ENCODE measurements at places on chromosomes 5 and 9.

DNA sequence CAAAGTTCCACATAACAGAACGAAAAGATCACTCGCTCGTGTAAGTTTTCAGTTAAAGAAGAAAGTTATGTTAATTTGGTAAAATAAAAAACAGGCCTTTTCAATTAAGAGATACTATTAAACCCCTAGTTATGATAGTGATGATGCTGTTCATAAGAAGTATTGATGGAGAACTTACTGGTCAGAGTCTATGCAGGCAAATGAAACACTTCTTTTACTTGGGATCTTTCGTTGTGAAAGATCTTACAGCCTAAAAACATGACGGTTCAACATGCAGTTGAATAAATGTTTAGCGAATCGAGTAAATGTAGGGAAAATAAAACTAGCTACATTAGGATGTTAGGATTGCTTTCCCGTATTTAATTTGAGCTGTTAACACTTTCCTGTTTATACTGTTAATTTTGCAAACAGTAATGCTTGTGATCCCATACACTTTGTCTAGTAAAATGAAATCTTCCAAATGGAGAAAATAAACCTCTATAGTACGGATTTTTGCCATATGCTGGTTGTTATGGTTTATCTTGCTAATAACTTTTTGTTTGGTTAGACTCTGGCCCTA, 2.0 kb downstream of the RHOBTB3 start:
- no peak overlapping the region for H3K4me3 ChIP-seq
- peaks cover 2% of the 10 kb centered on the region for H3K36me3 ChIP-seq
- DNase-seq: no peak
- peaks cover 60% of the 10 kb centered on the region for H3K4me1 ChIP-seq
- no peak overlapping the region for H3K27ac ChIP-seq

DNA sequence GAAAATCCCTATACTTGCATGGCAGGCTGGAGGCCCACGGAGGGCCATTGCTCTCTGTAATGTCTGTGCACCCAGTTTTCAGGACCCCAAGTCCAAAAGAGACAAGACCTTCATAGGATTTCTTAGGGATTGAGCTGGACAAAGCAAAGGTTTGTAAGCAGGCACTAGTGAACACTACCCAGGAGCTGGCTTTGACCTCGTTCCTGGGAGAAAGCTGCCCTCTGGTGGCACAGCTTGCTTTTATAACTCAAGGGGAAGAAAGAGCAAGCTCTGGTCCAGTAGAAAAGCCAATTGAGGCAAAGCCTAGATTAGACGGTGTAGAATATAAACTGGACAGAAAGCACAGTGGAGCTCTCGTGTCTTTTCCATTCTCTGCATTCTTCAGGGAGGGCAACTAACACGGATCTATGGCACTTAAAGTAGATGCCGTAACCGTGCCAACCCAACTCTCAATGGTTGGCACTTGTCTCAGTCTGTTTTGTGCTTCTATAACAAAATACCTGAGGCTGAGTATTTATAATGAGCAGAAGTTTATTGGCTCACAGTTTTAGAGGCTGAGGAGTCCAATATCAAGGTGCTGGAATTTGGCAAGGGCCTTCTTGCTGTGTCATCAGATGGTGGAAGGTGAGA, 7.9 kb downstream of the GABRP start:
- no peak overlapping the region for H3K4me3 ChIP-seq
- no peaks in the 10 kb centered on the region for H3K36me3 ChIP-seq
- peaks cover 2% of the 10 kb centered on the region for H3K27me3 ChIP-seq
- no peak overlapping the region for H3K27ac ChIP-seq
- peak; percentile 27 for DNase-seq

GRCh38 chr5:139413153-139413552, 9.3 kb upstream of the SPATA24 start:
- no peak for DNase-seq
- H3K27ac ChIP-seq: no peak overlapping the region
- H3K4me1 ChIP-seq: peaks cover 36% of the 10 kb centered on the region
- no peak overlapping the region for H3K4me3 ChIP-seq
- no peaks in the 10 kb centered on the region for H3K36me3 ChIP-seq
- no peaks in the 10 kb centered on the region for H3K27me3 ChIP-seq

DNA sequence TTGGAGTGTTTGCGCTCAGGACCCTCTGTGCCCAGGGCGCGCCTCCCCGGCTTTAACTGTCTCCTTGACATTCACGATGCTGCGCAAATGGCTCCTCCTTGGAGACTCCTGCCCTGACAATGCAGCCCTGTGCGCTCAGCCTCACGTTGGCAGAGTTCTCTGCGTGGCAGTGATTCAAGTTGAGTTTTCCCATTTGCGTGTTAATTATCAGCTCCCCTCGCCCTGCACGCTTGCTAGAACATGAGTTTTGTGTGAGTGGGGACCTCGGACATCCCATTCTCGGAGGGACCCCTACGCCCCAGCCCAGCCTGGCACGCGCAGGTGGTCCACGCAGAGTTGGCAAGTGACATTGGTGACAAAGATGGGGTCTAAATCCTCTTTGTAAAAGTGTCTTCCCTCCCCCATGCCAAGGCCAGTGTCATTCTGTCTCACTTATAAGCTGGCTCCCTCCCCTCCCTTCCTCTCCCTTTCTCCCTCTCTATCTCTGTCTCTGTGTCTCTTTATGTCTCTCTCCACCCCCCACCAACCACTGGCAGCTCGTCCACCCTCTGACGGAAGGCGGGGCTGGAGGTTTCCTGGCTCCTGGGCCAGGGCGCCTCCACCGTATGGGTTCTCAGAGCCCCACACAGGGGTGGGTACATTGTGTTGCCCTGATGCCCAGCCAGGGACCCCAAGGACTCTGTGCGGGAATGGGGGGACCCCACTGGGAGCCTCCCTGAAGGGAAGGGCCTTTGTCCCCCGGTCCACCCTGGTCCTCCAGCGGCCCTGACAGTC, 169.3 kb downstream of the OLFM1 start:
- no peak overlapping the region for H3K27ac ChIP-seq
- no peaks in the 10 kb centered on the region for H3K4me1 ChIP-seq
- no peak for DNase-seq
- H3K4me3 ChIP-seq: no peak overlapping the region

GRCh38 chr5:174514325-174514724, 210.1 kb upstream of the MSX2 start:
- H3K27ac ChIP-seq: no peak overlapping the region
- no peak overlapping the region for H3K4me3 ChIP-seq
- no peak for DNase-seq
- H3K36me3 ChIP-seq: no peaks in the 10 kb centered on the region

- H3K4me1 ChIP-seq: no peaks in the 10 kb centered on the region
- H3K27ac ChIP-seq: no peak overlapping the region
- DNase-seq: no peak
- H3K4me3 ChIP-seq: no peak overlapping the region
- H3K36me3 ChIP-seq: peaks cover 42% of the 10 kb centered on the region
Measured at GRCh38 chr9:6431038-6431437, 18.0 kb downstream of the UHRF2 start.

GRCh38 chr9:134301387-134302129, 24.7 kb upstream of the RXRA start:
- H3K27me3 ChIP-seq: peaks cover 34% of the 10 kb centered on the region
- no peak overlapping the region for H3K4me3 ChIP-seq
- H3K36me3 ChIP-seq: no peaks in the 10 kb centered on the region

GRCh38 chr5:132245593-132245992, 11.9 kb upstream of the PDLIM4 start:
- no peaks in the 10 kb centered on the region for H3K36me3 ChIP-seq
- H3K4me3 ChIP-seq: no peak overlapping the region
- H3K27me3 ChIP-seq: no peaks in the 10 kb centered on the region
- no peaks in the 10 kb centered on the region for H3K4me1 ChIP-seq
